ENCODE measurements at places on chromosomes 6 and 20.

DNA sequence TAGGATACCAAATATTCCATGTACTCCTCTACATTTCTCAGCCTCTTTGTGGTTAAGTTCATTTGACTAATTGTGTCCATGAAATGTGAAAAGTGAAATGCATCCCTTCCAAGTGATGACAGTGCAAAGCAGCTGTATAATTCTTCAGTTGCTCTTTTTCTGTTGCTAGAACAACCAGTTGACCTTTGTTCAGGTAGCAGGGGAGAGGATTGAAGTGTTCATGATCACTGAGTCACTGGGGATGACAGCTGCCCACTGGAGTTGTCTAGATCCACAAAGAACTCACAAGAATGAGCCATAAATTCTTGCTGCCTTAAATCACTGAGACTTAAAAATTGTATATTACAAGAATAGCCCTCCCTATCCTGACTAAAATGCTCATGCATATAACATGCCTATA is 254.6 kb downstream of the EPHA7 start:
- no peak for DNase-seq

DNA sequence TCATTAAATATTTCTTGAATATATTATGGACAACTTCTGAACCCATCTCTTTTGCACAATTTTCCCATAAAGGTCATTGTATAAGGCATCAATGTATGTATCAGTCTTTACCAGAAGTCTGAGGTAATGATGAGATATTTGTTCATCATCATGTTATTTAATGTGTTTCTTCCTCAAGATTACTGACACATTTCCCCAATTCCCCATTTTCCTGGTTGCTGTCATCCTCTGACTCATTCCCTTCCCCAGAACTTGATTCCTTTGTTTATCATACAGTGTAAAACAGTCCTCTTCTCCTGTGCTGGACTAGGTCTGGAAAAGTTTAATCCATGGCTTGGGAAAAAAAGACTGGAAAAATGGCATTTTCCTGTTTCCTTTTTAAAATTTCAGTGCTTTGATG is 107.9 kb upstream of the FLRT3 start:
- DNase-seq: no peak

- DNase-seq: no peak
These were observed 133.5 kb downstream of the SCML4 start for GRCh38 chr6:107690643-107691061.

- no peak for DNase-seq
These were observed 140.9 kb downstream of the THBS2 start for GRCh38 chr6:169112483-169113320.

DNA sequence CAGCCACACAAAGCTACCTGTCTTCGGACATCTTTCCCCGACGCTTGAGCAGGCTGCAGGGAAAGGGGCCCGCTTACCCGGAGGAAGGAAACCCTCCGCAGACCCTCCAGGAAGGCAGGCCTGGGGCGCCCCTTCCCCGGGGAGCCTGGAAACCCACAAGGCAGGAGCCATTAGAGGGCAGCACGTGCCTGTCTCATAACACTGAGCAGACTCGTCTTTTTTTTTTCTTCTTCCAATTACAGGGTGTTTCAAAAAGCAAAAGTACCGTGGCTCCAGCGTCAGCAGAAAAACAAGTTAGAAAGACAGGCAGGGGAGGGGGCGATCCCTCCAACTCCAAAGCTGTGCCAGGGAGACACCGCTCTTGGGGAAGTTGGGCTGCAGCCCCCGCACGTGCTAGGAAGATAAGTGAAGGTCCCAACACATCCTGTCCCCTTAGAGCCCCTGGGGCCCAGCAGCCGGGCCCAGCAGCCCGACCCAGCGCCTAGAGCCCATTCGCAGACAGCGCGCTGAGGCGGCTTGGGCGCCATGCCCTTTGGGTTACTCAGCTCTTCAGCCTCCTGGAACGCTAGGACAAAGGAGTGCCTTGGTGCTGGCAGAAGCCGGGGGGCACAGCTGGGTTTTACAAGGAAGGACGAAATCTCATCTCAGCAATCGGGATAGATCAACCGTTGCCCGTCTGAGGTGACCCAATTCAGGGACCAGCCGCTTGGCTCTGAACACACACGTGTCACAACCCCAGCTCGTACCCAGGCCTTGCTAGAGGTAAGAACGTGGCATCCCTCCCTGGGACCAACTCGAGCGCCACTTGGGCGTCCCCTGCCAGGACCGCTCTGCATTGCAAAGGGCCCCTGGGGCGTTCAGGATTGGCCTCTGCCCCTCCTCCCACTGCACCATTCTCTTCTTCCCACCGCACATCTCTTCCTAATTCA is 136.3 kb downstream of the LY86 start:
- DNase-seq: peak; percentile 59

DNA sequence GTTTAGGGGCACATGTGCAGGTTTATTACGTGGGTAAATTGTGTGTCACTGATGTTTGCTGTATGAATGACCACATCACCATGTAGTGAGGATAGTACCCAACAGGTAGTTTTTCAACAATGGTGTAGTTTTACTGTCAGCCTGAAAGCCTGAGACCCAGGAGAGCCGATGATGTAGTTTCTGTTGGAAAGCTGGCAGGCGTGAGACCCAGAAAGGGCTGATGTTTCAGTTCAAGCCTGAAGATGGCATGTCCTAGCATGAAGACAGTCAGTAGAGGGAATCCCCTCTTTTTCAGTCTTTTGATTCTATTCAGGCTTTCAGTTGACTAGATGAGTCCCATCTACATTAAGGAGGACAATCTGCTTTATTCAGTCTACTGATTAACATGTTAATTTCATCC is 96.7 kb downstream of the KLHL32 start:
- no peak for DNase-seq

- no peak for DNase-seq
These were observed 5.7 kb downstream of the FOXO3 start for GRCh38 chr6:108566406-108566805.
